Non-pigmented ciliary epithelial cell (primary cell): ENCODE measurements at places on chromosomes 12 and 14.

- no peak for DNase-seq
Measured at GRCh38 chr12:61367281-61367785, 892.9 kb upstream of the USP15 start.

- no peak for DNase-seq
Measured at GRCh38 chr12:38872156-38872555, 33.2 kb downstream of the CPNE8 start.

GRCh38 chr14:48536318-48536717 is 860.9 kb upstream of the MDGA2 start:
- no peak for DNase-seq

- no peak for DNase-seq
Measured at GRCh38 chr14:67569651-67570290, 30.3 kb downstream of the PIGH start.

DNA sequence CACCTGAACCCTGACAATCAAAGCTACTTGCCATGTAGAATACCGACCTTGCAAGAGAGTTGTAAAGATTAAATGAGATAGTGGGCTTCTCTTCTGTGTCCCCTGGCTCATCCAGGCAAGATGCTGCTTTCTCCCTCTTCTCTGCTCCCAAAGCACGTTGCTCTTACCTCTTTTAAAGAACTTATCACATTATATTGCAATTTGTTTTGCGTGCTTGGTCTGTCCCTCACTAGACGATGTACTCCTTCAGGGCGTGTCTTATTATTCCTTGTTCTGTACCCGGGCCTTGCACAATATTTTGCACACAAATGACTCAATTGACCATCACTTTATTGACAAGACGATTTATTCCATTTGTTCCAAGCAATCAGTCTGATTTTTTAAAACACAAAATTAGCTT is 3.3 kb downstream of the DCN start:
- no peak for DNase-seq

DNA sequence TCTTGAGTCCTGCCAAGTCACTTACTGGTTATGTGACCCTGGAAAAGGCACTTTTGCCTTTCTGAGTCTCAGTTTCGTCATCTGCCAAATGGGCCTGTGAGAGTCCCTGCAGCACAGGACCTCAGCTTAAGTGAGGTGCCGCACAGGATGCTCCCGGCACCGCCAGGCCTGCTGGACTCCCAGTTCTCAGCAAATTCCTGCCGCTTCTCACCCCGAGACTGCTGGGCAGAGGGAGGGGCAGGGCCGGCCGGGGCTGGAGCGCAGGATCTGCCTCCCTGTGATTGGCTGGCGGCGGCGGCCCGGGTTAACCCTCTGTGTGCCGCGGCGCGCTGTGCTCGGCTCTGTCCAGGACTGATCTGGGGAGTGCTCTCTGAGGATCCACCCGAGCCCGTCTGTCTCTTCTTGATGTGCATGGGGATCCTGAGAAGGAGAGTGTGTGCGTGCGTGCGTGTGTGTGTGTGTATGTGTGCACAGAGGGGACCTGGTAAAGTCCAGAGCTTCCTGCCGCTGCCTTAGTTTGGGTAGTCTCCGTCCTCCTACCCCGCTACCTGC is 8.6 kb downstream of the SETD1B start:
- no peak for DNase-seq

DNA sequence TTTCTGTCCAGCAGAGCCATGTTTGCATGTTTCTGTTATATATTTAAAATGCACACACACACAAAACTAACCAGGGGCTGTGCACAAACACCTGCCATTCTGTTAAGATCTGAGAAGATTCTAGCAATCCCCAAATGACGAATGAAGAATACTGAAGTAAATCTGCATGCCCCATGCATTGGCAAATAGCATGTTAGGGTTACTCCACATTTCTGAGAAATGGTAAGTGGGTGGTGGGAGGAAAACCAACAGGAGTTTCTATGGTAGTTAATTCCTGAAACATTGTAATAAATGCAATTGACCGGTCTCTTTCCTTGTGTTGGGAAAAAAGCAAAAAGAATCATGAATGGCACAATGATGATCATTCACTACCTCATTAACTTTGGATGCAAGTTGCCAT is 318.0 kb downstream of the BCAT1 start:
- no peak for DNase-seq

DNA sequence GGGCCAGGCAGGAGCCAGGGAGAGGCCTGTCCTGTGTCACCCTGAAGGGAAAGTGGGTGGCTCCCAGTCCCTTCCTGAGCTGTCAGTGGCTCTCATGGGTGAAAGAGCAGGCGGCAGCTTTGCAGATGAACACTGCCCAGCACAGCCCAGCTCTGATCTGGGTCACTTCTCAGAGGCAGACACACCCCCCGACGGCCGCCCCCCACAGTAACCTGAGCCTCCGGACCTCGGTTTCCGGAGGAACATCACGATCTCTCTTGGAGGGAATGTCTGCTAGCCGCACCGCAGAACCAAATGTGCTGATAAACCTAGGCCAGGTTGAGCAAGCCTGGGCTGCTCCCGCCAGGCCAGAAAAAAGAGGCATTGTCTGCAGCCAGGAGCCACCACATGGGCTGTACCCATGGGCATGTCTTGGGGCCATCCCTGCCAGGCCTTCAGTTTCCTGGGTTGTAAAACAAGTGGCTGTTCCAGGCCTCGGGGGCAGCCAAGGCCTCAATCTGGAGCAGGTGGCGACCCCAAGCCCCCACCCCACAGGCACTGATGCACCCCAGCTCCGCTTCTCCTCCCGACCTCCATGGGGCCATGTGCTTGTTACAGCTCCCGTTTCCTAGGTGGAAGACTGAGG is 57.6 kb downstream of the NCOR2 start:
- DNase-seq, result no peak

DNA sequence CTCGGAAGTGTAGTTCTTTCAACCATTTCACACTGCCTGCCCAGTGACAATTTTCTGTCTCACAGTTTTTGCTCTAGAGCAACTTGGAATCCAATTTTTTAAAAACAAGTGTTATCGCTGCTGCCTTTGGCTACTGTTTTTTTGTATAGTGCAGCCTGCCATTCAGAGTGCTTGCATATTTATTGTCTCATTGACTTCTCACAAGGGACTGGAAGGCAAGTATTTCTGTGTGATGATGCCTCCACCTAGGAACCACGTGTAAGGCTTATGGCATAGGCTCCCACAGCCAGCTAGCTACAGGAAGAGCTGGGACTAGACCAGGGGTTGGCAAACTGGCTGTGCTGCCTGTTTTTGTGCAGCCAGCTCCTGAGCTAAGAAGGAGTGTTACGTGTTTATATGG is 903 bp downstream of the PARPBP start:
- no peak for DNase-seq

- DNase-seq, result no peak
Measured at GRCh38 chr12:728781-729180, 23.6 kb upstream of the WNK1 start.

DNA sequence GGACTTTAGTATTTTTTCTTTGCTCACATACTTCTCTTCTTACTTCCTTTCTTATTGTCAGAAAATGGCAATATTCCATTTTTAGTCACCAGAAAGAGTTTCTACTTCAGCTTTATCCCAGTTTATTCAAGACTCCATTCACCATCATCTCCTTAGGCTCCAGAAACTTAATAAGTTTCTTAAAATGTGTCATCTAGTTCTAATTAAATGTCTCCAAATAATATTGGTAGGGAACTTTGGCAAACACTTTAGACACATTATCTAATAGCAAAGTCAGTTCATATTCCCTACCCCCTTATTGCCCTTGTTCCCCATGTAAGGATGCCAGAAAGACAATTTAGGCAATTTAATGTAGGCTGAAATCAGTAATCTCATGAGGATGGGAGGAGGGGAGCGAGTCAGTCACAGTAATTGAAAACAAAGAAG is 15.1 kb downstream of the EPYC start:
- no peak for DNase-seq

- no peak for DNase-seq
Measured at GRCh38 chr12:38152816-38153736, 163.5 kb upstream of the ALG10B start.

- no peak for DNase-seq
Measured at GRCh38 chr12:116642106-116642505, 82.9 kb downstream of the MAP1LC3B2 start.

DNA sequence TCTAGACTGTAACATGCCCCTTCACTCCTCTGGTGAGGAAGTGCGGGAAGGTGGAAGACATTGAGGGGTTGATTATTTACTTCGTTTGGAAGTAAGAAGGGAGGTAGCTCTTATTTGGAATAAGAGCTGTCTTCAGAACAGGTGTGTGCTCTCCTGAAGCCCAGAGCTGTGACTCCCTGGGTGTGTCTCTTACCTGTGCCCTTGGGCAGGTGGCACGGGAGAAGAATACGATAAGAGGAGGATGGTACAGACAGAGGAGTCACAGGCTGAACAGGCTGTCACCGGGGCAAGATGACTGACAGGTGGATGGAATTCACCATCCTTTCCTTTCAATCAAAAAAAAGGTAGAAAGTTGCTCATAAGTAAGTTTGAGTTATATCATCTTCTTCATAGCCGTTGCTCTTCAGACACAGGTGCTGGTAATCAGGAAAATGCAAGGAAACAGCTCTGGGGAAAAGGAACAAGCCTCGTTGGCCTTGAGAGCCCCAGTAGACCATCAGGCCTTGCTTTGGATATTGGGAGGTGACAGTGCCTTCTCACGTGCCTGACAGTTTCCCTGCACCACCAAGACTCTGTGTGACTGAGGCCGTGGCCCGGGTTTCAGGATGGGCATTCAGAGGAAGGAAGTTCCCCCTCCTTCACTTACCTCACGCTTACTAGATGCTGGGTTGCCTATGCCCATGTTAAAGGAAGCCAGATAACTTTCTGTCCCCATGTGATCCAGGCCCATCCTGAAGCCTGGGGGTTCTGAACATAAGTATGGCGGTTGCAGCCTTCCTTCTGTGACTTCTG is 120.4 kb downstream of the ETV6 start:
- no peak for DNase-seq

GRCh38 chr12:123713398-123713797 is 1.2 kb downstream of the ATP6V0A2 start:
- DNase-seq, result no peak

- no peak for DNase-seq
Measured at GRCh38 chr12:132561427-132562156, 48.8 kb downstream of the LRCOL1 start.
